ENCODE measurements at places on chromosomes 4 and X. TPM values are rescaled to one million over a fixed set of nuclear protein-coding genes. Genes with fewer than 3 reads are reported as not detected.

MAGEB17 gene
- polyA plus RNA-seq: not detected

SLC26A1 gene
- 0.09 TPM for polyA plus RNA-seq

EOLA2 gene
- polyA plus RNA-seq: 35.8 TPM

PRDM5 gene
- 7.3 TPM for polyA plus RNA-seq

BEX5 gene
- polyA plus RNA-seq: not detected

ANK2 gene
- polyA plus RNA-seq: 3.2 TPM

USP27X gene
- 3.0 TPM for polyA plus RNA-seq

TCEAL6 gene
- polyA plus RNA-seq: not detected

SLC25A14 gene
- polyA plus RNA-seq: 18.7 TPM

CACNA1F gene
- not detected for polyA plus RNA-seq

NAP1L2 gene
- polyA plus RNA-seq: not detected

GLOD5 gene
- polyA plus RNA-seq: not detected

PAGE4 gene
- polyA plus RNA-seq: not detected

LRAT gene
- polyA plus RNA-seq: not detected

GAGE12J gene
- not detected for polyA plus RNA-seq

MAGEA9B gene
- not detected for polyA plus RNA-seq

HSFX1 gene
- polyA plus RNA-seq: 0.12 TPM

CLDN22 gene
- 0.07 TPM for polyA plus RNA-seq

FMR1NB gene
- not detected for polyA plus RNA-seq

ARX gene
- not detected for polyA plus RNA-seq

TAF7L gene
- 0.13 TPM for polyA plus RNA-seq

TMEM192 gene
- polyA plus RNA-seq: 11.1 TPM

TBC1D8B gene
- polyA plus RNA-seq: 9.1 TPM

Data from BJ (cell line).